Left ventricle myocardium superior (tissue), 1 donor: ENCODE measurements at places on chromosomes 6 and 20. TPM values are rescaled to one million over a fixed set of nuclear protein-coding genes. Genes with fewer than 3 reads are reported as not detected.

Gene SDCBP2
- 1.5 TPM for total RNA-seq

Gene SYS1
- total RNA-seq: 22.6 TPM

Gene SLC16A10
- 20.8 TPM for total RNA-seq

Gene TLDC2
- total RNA-seq: not detected

Gene ARG1
- 0.82 TPM for total RNA-seq

Gene TTLL9
- total RNA-seq: not detected

Gene COL10A1
- total RNA-seq: not detected

- no peak for DNase-seq
Observed at GRCh38 chr6:108403236-108403635, 108.4 kb downstream of the AFG1L start.

DNA sequence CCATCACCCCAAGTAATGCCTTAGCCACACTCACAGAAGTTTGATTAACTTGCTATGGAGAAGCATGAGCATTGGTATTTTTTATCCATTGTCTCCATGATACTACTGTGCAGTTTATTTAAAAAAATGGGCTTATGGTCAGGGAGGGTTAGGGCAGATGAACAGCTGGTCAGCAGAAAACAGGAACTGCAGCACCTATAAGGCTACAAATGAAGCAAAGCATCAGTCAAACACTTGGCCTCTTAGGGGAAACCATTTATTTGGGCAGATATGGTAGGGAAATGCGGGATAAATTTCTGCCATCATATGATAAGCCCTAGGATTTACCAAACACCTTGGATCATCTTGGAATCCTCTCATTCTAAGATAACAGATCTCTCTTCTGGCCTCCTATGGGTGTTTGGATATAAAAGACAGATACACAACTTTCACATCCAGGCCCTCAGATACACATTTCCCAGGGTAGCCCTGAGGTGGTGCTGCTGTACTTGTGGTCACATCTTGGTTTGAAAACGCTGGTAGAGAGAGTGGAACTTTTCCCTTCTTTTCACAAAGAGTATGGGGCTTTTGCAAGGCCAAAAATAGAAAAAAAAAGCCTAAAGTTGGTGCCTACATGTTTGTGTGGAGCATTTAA is 42.8 kb upstream of the AHI1 start:
- no peak for DNase-seq

DNA sequence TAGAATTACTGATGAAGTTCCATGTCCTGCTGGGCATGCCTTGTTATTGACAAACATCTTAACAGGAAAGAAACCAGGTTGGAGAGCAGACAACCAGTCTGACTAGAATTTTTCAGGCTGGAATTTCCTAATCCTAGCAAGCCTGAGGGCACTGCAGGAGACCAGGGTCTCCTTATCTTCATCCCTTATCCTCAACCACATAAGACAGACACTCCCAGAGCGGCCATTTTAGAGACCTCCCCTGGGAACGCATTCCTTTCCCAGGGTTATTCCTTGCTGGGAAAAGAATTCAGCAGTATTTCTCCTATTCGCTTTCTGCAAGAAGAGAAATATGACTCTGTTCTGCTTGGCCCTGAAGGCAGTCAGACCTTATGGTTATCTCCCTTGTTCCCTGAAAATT is 803.7 kb downstream of the GRIK2 start:
- DNase-seq: no peak

- no peak for DNase-seq
Observed at GRCh38 chr6:18491308-18492045, 104.3 kb downstream of the RNF144B start.

DNA sequence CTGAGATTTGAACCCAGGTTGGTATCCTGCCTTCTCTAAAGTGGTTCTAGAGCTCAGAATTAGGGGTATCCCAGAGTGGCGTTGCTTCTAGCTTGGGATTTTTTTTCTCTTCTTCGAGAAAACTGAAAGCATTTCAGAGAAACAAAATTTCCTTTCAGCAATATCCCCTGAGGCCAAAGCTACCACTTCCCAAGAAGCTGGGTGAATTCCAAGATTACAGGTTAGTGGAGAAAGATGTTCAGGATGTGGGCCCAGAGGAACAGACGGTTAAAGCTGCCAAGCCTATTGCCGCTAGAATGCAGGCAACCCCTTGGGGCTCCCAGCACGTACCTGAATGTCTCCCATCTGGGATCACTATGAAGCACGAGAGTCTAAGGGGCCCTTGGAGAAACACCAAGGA is 134.1 kb downstream of the FOXO3 start:
- no peak for DNase-seq

- no peak for DNase-seq
Observed at GRCh38 chr20:61025536-61025935, 226.5 kb upstream of the CDH4 start.

DNA sequence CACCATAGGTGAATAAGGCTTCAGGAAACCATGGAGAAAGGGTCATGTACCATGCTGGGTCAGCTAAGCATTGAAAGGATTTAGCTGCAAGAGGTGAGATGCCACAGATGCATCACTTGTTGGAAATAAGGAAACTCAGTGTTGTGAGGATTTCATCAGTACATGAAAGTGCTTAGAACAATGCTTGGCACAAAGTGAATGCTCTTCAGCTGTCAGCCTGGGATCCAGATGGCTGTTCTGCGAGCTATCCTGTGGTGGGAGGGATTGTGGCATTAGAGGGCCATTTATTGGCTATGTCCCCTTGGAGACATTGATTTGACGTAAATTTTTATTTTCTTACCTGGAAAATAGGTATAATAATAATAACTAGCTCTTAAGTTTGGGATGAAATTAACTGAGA is 53.0 kb downstream of the ELOVL2 start:
- DNase-seq: no peak

DNA sequence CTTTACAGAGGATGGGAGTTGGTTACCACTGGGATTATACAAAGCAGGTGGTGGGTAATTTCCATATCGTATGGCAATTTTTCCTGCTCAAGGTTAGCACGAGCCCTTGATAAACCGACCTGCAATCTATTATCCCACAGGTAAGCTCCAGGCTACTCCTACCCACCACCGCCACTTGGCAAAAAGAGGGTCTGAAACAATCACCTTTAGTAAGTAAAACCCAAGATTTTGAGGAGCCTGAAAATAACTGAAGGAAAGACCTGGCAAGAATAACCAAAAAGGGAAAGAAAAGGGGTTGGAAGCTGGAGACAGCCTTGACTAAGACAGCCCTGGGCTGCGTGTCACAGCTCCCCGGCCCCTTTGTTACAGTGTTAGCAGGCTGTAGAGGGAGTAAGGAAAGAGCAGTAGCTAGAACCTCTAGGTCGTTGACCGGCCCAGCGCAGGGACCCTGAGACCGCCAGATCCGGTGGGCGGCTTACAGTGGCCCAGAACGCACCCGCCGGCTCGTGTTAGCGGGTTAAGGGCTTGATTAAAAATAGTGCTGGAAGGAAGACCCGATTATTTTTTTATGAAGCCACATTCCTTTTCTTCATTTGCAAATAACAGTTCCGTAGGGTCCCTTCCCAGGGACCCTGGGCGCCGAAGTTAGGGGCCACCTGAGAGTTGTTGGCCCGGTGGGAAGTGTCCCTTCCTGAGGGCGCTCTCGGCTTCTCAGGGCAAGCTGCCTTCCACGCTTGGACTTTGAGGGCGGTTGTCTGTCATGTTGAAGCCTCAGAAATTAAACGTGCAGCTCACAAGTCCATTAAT is 30.5 kb downstream of the TFAP2B start:
- no peak for DNase-seq
